ENCODE measurements at places on chromosomes 2 and 18.
A peak's percentile ranks its signal among the peaks of the same experiment; 100 is the strongest.

DNA sequence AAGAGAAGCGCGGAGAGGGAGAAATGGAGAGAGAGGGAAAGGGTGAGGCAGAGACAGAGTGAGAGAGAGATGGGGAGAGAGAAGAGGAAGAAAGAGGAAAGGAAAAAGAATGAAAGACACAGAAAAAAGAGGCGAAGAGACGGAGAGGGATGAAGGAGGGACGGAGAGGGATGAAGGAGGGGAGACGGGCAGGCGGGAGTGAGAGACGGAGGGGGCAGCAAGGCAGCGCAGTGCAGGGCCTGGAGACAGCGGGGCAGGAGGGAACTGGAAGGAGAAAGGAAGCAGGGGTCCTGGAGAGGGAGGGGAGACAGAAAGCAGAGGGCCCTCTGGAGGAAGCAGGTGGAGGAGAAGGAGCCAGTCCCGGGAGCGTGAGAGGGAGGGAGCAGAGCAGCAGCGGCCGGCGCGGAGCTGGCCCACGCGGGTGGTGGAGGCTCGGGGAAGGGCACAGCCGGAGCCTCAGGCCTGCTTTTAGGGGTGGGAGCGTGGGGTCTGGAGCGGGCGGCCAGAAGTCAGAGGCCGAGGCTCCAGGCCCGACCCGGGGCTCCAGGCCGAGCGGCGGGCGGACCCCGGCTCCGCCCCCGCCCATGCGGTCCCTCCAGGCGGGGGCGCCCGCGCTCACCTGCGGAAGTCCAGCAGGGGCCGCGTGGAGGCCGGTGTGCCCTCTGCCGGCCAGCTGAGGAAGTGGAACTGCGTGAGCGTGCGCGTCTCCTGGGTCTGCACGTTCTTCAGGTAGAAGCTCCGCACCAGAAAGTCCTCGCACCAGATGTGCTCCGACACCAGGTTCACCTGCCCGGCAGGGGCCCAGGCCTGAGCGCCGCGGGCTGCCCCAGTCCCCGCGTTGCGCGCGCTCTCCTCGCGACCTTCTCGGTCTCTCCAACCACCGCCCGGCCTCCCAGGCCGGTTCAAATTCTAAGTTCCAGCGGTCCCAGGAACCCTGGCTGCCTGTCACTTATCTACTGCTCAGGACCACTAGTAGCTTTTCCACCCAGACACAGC lies 14.5 kb downstream of the PTPRN start:
- DNase-seq = peak; percentile 88

DNA sequence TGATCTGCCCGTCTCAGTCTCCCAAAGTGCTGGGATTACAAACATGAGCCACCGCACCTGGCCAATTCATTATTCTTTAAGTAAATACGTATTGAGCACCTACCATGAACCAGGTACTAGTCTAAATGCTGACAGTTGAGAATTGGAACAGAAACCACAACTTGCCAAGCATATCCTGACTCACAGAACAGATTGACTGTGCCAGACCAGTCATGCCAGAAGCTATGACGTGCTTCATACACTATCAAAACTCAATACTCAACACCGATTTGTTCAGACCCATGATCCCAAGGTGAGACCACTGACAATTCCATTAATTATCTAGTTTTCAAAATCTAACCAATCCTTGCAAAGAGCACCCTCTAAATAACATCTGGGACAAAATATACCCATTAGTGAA lies 148.6 kb downstream of the B3GNT2 start:
- no peak for DNase-seq

- DNase-seq = no peak
These were observed 31.7 kb upstream of the CYBRD1 start for GRCh38 chr2:171490577-171490976.

- no peak for DNase-seq
These were observed 562.9 kb downstream of the PIK3C3 start for GRCh38 chr18:42517896-42518295.

- no peak for DNase-seq
These were observed 222.9 kb downstream of the KLHL29 start for GRCh38 chr2:23607925-23608324.

- DNase-seq = no peak
These were observed 625.2 kb downstream of the CPS1 start for GRCh38 chr2:211181626-211182025.

- no peak for DNase-seq
These were observed 265.1 kb downstream of the EIPR1 start for GRCh38 chr2:3112553-3112952.

GRCh38 chr2:224309176-224309575 lies 92.7 kb downstream of the FAM124B start:
- no peak for DNase-seq

DNA sequence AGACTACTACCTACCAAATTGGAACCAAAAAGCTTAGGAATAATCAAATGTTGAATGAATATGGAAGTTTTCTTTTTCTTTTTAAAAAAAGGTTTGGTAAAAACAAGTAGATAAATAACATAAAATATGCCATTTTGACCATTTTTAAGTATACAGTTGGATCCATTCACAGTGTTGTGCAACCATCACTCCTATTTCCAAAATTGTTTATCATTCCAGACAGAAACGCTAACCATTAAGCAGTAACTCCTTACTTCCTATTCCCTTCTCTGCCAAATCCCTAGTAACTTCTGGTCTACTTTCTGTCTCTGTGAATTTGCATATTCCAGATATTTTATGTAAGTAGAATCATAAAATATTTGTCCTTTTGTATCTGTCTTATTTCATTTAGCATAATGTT lies 39.8 kb downstream of the CD302 start:
- DNase-seq = no peak

- no peak for DNase-seq
These were observed 82.5 kb upstream of the STPG4 start for GRCh38 chr2:47237375-47238334.

DNA sequence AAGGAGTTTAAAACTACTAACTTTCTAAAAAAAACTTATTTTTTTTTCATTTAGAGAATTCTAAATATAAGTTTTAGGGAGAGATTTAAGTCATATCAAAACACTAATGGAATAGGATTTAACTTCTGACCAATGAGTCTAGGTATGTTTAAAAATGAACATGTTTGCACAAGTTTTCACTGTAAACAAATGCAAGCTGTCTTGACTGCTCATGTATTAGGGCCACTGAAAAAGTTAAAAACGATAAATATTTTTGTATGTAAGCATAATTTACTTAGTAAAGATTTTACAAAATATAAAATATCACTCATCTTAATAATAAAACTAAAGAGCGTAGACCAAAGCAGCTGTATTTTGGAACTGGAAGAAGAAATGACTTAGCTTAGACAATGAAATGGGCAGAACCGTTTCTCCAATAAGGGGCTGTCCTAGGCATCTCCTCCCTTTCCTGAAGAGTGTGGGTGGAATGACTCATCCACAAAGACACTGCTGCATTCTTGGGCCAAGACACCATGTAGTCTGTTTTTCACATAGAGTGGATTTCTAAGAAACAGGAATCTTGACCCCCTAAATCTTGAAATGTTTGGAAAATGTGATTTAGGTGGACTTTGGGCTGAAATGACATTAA lies 118.8 kb downstream of the MEP1B start:
- DNase-seq = no peak

GRCh38 chr18:26429535-26430226 lies 118.7 kb downstream of the KCTD1 start:
- DNase-seq = no peak

DNA sequence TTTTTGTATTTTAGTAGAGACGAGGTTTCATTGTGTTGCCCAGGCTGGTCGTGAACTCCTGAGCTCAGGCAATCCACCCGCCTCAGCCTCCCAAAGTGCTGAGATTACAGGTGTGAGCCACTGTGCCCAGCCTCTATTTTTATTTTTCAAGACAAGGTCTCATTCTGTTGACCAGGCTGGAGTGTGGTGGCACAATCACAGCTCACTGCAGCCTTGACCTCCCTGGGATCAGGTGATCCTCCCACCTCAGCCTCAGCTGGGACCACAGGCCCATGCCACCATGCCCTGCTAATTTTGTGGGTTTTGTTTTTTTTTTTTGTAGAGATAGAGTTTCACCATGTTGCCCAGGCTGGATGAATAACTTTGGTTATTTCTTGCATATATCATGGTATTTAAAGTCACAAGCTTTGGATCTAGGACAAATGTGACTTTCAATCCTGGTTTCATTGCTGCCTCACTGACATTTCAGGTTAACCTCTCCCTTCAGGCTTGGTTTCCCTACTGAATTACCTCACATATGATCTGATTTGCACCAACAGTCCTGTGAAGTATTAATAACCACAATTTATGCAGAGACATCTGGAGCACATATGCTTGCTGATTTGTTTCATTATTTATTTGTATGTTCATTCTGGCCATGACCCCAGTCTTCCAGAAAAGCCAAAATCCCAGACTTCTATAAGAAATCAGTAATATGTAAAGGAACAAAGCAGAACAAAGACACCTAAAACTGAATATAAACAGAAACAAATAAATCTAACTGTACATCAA lies 17.5 kb upstream of the RAB31 start:
- no peak for DNase-seq

- no peak for DNase-seq
These were observed 30.5 kb upstream of the YWHAQ start for GRCh38 chr2:9661261-9661660.

GRCh38 chr2:28778392-28778791 lies 26.8 kb downstream of the PPP1CB start:
- DNase-seq = no peak

GRCh38 chr2:175180701-175181103 lies 808 bp downstream of the ATP5MC3 start:
- peak; percentile 63 for DNase-seq

DNA sequence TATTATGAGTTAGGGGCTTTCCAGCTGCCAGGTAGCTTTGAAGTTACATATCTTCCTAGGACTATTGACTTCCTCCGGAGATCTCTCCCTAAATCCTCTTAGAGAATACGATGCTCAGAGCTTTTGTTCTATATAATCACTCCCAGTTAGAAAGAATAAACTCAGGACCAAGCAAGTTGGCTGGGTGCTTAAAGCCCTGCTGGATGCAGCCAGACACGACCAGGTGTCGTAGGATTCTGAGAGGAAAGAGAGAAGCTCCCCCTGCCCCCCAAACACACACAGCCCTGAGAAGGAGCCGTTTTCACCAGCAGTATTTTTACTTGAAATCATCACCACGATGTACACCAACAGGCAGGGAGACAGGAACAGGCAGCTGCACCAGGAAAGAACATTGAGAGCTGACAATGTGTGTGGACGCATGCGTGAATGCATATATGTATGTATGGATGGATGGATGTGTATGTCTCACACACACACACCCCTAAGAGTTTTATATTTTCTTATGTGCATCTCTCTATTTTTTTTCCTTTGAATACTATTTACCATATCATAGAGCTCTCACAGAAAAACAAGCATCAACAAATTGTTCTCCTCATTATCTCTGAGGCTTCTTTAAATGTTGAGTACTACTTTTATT lies 382.6 kb downstream of the EPHA4 start:
- DNase-seq = no peak

DNA sequence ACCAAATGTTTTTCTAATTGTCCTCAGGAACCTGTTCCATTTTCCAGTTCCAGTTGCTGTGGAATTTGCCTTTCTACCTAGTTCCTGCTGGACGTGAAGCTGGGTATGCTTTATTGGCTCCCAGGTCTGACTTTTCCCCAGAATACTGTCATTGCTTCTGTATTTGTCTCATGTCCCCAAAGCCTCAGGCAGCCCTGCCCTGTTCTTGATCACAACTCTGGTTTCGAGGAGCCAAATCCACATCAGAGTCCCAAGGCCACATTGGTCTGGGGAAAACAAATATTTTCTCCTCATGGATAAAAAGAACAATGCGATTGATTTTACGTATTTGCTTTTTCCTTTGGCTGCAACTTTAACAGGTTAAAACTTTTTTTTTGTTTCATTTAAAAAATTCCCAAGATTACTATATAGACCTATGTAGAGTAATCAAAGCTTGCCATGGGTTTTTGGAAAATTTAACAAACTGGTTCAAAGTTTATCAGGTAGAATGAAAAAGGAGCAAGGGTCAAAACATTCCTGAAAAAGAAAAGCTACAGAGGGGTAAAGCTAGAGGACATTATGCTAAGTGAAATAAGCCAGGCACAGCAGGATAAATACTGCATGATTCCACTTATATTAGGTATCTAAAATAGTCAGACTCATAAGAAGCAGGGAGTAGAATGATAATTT lies 85.2 kb downstream of the MDH1 start:
- DNase-seq = no peak

DNA sequence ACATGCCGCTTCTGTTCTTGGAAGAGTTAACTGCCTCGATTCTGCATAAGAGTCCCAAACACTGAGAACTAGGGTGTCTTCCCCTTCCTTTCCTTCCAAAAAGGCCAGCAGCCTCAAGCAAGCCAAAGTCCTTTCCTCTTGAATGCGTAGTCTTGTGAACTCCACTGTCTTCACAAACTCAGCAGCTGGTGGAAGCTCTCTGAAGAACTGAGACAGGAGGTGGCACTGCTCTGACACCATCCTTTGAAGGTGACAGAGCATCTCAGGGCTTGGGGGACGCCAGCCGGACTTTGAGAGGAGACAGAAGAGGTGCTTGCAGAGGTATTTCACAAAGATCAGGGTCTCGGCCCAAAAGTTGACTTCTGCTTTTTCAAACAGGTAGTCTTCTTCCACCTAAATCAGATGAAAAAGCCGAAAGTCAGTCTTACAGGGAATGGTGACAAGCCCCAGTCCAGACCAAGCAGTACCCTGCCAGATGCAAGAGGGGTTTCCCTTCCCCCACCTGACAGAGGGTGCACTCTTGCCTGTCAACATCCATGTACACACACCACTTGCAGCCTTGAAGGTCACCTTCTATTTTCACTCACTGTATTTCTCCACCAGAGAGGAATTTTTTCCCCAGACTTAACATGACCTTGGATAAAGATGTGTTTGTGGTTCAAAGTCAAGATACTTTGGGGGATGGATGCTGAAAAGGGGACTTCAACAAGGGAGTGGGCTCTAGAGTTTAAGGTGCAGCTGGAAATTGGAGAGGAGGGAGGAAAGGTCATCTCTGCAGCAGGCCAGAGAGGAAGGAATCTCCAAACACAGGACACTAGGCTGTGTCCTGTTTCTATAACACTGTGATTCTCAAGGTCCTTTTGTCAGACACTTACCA lies 4.8 kb upstream of the ZFP36L2 start:
- DNase-seq = no peak

GRCh38 chr18:49510393-49511115 lies 23.5 kb upstream of the C18orf32 start:
- DNase-seq = peak; percentile 55

DNA sequence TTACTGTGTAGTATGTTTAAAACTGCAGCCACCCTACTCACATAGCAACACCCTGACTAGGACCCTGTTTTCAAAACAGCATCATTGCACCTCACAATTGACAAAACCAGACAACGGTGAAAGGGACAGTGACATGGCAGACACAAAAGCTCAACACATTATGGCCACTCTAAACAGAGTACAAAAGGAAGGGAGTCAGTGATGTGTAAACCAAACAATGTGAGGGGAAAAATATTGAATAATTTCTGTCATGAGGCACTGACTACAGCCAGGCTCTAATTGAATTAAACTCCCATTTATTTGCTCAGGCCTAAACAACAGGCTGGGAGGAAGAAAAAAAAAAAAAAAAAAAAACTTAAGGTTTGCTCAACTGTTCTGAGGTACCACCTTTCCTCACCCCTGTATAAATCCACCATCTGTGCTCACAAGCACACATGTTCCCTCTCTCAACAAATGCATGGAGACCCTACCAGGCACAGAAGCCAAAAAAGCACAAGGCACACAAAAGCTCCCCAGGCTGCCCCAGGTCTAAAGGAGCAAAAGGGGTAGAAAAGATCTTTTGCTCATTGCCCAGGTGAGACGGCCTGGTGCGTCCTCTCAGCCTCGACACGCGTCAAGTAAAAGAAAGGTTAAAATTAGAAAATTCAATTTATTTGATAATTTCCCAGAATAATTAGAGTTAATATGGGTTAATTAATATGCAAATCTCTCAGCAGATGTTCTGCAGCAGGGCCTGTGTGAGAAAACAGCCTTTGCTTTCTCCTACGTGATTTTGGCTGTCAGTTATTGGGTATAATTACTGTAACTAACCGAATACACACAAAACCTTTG lies 80.9 kb downstream of the ZEB2 start:
- DNase-seq = no peak
